ENCODE measurements at places on chromosomes 3 and 15.

- peak; percentile 99 for DNase-seq
Observed at GRCh38 chr15:89334510-89335297, at the start of gene POLG. TSS of gene POLG (minus strand) at chr15:89334824. CDS start at chr15:89333754, 1,070 bp downstream.

DNA sequence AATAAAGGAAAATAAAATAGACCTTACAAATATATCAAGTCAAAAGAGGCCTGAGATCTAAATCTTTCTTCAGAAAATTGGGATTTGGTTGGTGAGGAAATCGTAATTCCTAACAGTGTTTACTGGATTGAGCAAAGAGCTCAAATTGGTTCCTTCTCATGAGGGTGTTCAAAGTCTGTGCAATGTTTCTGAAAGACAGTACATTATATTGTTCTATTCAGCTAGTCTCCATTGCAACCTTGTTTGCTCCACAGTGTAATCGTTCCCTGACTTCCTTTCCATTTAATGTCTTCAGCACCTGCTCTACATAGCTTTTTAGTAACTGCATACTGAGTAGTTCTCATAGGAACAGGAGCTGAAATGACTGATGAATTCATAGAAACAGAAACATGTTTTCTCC lies 326.8 kb downstream of the SUCLG2 start:
- DNase-seq: no peak

GRCh38 chr3:69927571-69927970 lies 72.0 kb upstream of the SAMMSON start:
- DNase-seq: no peak

DNA sequence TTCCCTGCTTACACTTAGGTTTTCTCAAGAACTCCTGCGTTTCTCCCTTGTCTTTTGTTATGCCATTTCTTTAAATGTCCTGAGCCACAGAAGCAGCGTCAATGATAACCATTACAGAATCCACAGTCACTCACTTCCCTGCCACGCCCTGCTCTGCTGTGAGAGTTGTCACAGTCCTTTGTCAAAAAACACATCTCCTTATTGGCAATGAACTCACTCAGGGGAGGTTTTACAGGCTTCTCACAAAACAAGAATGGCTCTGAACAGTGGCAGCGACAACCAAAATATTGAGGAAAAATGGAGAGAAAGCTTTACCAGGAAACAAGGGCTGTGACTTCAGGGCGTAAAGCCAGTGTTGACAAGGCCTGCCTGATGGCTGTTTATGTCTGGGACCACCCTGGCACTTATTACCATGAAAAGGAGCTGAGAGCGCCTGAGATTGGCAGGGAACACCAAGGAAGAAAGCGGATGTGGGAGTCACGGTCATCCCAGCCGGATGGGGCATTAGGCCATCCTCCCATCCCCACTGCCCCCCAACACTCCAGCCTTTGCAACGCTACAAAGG lies 111.5 kb downstream of the ADAMTS9 start:
- no peak for DNase-seq

- DNase-seq: peak; percentile 8
Observed at GRCh38 chr3:51538115-51538458, 432 bp upstream of the RAD54L2 start.

GRCh38 chr3:179037351-179037750 lies 34.3 kb downstream of the ZMAT3 start:
- peak; percentile 80 for DNase-seq

GRCh38 chr3:33144433-33144832 lies 30.6 kb downstream of the CRTAP start:
- peak; percentile 58 for DNase-seq

- no peak for DNase-seq
Observed at GRCh38 chr3:172244011-172244410, 204.2 kb downstream of the GHSR start.

DNA sequence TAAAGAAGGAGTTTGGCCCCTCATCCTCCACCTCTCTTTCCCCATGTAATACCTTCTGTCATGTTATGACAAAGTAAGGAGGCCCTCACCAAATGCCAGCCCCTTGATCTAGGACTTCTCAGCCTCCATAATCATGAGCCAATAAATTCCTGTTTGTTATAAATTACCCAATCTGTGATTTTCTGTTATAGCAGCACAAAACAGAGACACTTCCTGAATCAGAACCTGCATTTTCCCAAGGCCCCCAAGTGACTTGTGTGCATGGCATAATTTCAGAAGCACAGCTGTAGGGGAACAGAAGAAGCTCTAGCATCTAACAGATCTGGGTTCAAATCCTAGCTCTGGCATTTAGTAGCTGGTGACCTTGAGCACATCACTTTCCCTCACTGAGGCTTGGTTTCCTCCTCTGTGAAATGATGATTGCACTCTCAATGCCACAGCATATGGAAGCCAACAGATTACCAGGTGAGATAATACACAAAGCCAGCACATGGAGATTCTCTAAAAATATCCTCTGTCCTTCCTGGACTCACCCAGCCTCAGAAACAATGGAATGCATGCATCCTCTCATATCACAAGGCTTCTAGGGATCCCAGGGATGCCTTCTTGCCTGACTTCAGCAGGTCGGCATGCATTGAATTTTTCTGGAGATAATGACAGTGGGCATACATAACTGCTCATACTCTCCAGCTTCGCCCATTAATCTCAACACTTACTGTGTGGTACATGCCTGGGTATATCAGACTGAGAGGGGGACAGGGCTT lies 26.3 kb downstream of the TLNRD1 start:
- no peak for DNase-seq

DNA sequence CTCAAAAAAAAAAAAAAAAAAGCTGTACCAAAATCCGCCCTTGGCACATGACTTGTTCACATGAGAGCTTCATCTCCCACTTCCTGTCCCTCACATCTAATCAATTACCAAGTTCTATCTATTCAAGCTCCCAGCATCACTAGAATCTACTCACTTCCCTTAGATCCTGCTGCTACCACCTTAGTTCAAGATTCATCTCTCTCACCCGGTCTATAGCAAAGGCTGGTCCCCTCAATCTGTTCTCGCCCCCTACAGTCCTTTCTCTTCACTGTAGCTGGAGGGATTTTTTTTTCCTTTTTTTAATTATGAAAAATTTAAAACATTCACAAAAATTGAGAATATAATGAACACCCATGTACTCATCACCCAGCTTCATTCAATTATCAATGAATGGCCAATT lies 16.7 kb upstream of the GPR160 start:
- no peak for DNase-seq

DNA sequence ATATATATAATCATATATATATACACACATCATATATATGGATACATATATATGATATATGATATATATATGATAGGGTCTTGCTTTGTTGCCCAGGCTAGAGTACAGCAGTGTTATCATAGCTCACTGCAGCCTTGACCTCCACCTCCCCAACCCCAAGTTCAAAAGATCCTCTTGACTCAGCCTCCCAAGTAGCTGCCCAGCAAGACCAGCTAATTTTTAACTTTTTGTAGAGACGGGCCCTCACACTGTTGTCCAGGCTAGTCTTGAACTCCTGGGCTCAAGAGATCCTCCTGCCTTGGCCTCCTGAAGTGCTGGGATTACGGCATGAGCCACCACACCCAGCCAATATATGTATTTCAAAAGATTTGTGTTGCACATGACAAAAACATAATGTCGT lies 83.0 kb downstream of the TBL1XR1 start:
- no peak for DNase-seq

- no peak for DNase-seq
Observed at GRCh38 chr3:166199491-166199890, 362.3 kb upstream of the BCHE start.

DNA sequence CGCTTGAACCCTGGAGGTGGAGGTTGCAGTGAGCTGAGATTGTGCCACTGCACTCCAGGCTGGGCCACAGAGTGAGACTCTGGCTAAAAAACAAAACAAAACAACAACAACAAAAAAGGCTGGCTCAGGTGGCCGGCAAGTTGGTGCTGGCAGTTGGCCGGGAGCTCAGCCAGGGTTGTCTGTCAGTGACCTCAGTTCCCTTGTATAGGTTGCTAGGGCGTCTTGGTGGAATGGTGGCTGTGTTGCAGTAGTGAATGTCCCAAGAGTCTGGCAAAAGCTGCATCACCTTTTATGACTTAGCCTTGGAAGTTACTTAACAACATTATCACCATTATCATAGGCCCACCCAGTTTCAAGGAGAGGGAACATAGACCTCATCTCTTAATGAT lies 40.6 kb downstream of the ASB7 start:
- no peak for DNase-seq

DNA sequence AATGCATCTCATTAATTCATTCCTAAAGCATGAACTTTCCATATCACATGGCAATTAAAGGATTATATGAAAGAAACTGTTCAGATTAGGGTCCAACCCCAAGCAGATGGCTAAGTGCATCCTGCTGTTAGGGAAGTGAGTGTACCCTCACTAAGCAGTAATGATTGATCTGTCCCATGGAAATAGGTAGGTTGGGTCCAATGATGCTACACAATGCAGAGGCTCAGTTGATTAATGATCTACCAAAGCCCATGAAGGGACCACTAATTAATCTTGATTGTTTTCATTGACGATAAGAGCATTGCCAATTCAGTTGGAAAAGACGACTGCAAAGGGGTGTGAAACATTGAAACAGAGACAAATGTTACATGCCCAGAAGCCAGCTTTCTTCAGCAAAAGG lies 194.5 kb upstream of the LRTM1 start:
- DNase-seq: no peak

- DNase-seq: peak; percentile 67
Observed at GRCh38 chr3:31980530-31981205, 394 bp downstream of the OSBPL10 start.

DNA sequence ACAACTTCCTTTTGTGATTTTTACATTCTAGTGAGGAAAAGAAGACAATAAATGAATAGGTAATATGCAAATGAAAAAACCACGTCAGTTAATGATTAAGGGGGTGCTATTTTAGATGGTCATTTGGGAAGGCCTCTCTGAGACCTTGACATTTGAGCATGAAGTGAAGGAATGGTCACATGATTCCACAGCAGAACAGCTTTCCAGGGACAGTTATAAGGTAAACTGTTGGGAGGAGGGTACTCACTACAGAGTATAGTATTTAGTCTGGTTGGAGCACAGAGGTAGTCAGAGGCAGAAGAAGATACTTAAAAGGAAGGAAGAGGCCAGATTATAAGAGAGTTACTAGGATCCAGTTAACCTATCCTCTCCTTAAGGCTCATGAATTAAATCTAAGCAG lies 246.5 kb downstream of the STAG1 start:
- no peak for DNase-seq

DNA sequence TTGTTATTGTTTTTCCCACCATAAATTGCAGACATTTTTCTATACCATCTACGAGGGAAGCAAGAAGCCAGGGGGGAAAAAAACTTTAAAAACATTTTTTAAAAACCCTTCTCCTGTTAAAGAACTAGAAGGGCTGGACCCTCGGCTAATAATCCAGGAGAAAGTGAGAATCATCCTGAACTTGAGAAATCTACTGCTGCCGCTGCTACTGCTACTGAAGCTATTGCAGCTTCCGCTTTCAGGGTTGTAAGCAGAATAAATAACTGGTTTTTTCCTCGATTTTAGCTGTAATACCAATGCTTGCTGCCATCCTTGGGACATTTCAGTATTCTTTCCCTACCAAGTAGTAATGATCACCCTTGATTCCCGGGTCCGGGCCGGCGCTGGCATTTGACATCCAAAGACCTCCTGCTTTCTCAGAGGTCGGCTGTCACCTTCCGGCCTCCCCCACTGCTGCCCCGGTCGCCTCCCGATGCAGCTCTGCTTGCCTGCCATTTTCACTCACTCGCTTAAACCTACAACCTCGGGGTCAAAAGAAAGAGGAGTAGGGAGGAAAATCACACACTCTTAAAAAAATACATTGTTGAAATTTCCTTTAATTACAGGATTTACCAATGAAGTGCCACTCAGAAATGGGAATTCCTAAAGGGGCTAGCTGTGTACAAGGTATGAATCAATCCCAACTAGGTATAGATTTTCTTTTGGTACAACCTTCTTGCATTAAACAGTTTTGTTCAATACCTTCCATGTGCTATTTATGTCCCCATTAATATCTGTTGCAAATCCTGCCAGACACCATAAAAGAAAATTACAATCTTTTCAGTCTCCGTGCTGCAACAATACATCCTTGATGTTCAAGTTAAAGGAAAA lies 674 bp upstream of the MECOM start:
- DNase-seq: no peak

DNA sequence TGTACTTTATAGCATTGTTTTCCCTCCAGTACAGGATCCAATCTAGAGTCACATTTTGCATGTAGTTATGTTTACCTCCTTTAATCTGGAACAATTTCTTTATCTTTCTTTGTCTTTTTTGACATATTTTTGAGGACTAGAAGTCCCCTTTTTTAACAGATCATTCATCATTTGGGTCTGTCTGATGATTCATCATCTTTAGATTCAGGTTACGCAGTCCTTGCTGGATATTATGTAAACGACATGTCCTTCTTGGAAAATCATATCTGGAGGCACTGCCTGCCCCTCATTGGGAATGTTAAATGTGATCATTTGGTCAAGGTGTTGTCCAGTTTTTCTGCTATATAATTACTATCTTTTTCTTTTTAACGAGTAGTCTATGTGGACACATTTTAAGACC lies 18.3 kb downstream of the TGM4 start:
- no peak for DNase-seq

DNA sequence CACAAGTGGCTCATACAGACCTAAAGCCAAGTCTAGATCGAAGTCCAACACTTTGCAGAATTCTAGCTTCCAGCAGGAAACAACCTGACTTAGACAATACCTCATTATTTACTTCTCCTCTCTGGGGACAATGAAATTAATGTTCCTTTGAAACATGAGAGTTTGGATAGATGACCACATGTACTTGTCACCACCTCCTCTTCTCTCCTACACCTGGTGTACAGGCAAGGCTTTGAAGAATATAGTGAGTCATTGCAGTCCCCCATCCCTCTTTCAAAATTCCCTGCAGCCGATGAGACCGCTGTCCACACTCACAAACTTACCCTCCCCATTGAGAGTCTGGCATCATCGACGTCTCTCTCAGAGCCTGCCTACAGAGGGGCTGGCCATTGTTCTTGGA lies 189.0 kb upstream of the HES1 start:
- DNase-seq: no peak

DNA sequence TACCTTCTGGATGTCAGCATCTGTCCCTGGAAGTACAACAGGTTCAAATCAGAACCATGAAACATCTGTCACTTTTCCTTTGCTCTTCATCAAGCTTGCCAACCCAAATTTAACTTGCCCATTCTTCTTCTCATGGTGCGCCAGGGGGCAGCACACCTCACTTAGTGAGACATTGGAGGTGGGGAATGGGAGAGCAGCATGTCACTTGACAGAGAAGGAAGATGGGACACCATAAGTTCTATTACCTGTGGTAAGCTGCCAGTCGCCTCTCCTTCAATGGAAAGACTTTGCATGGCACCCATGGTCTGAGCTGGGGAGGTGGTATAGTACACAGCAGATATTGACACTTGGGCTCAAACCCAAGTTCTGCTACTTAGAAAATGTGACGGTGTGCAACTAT lies 2.9 kb downstream of the SCN5A start:
- DNase-seq: peak; percentile 30

DNA sequence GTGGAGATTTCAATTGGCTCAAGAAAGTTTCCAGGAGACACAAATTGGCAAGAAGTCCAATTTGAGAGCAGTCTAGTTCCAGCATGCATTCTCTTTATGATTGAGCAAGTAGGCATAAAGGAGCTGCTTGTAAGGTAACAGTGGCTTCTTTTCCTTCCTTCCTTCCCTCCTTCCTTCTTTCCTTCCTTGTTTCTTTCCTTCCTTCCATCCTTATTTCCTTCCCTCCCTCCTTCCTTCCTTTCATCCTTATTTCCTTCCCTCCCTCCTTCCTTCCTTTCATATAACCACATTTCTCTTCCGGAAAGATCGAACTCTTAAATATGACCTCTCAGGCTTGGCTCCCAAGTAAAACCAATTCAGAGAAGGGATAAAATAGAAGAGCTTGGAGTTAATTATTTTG lies 29.4 kb upstream of the ATP11B start:
- DNase-seq: no peak

Measured in activated CD4-positive, alpha-beta T cell treated with anti-CD3 and anti-CD28 coated beads for 48 hours (primary cell).